Stimulated activated CD4-positive, alpha-beta T cell treated with anti-CD3 and anti-CD28 coated beads, Interleukin-2, amount 100 ng/mL, for 4 hours (primary cell): ENCODE measurements at places on chromosomes 3 and 15.
A peak's percentile ranks its signal among the peaks of the same experiment; 100 is the strongest.

DNA sequence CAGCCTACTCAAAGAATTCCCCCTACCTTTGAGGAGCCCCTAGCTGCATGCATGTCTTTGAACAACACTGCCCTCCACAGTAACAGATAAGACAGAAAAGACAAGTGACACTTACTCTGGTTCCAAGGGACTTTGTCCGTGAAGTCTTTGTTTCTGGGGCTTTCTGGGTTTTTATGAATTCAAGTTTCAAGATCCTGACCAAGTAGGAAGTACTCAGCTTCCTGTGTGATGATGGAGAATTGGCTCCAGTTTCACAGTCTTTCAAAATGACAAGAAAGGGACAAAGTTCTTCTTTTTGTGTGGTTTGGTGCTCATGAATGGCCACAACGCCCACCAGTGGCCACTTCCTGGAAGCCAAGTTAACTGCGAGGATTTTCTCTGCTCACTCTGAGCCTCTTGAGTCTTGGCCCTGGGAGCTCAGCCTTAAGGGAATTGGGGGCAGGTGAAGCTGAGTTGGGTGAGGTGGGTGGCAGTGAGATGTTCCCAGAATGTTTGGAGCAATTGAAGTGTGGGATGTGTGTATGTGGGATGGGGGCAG is at the start of gene CCR1:
Gene CCR1, minus strand, starts transcription at position 147 of the 538 bp plus-strand sequence. CDS start 4,000 bp downstream, outside the sequence.
- DNase-seq, result no peak

DNA sequence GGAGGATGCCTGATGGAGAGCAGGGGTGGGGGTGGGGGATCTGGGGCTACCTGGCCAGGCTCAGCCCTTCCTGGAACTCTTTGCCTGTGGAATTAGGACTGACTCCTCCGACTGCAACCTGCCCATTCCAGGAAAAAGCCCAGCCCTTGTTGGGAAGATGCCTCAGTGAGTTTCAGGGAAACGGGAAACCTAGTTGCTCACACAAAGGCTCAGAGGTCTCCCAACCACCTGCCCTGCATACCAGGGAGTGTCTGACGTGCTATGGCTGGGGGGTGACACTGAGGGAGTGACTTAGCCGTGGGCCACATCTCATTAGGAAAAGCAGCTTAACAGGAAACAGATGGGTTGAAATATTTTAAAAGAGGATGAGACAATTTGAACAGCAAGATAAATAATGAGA is 27.9 kb downstream of the CYP8B1 start:
- no peak for DNase-seq

DNA sequence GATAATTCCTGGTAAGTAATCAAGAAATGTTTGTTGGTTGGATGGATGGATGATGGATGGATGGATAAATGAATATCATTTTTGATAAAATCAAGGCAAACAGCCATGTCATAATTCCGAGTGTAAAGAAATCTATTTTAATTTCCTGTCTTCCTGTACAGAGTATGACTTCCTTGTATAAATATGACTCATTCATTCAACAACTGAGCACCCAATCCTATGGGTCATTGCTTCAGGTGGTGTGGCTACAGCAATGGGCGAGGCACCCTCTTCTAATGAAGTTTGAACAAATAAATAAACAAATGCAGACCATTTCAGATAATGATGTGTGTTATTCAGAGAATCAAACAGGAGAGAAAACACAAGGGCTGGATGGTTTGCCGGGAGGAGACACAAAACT is 198.7 kb downstream of the TNIK start:
- no peak for DNase-seq

GRCh38 chr3:137963463-137963862 is 46.5 kb upstream of the CLDN18 start:
- DNase-seq, result no peak

GRCh38 chr15:77834276-77834990 is 201.7 kb upstream of the LINGO1 start:
- DNase-seq, result no peak

GRCh38 chr3:13243586-13243985 is 170.4 kb upstream of the IQSEC1 start:
- DNase-seq, result no peak

DNA sequence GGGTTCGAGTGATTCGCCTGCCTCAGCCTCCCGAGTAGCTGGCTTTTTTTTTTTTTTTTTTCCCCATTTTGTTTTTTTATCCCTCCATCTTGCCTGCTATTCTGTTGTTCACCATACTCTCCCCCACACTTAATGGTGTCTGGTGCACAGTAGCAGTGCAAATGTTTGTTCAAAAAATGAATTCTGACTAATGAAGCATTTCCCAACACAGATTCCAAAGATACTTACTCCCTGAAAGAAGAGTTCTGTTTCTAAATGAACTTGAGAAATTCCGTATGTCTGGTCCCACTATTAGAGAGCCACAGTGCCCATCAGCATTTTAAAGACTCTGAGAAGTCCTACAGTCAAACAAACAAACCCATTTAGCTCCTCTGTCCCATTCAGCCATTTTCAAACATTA is 9.5 kb downstream of the EDEM1 start:
- no peak for DNase-seq

- no peak for DNase-seq
Observed at GRCh38 chr15:60993008-60993407, 236.1 kb downstream of the RORA start.

GRCh38 chr3:181971424-181971823 is 259.7 kb downstream of the SOX2 start:
- no peak for DNase-seq

GRCh38 chr15:67049351-67050044 is 15.9 kb upstream of the SMAD3 start:
- no peak for DNase-seq

DNA sequence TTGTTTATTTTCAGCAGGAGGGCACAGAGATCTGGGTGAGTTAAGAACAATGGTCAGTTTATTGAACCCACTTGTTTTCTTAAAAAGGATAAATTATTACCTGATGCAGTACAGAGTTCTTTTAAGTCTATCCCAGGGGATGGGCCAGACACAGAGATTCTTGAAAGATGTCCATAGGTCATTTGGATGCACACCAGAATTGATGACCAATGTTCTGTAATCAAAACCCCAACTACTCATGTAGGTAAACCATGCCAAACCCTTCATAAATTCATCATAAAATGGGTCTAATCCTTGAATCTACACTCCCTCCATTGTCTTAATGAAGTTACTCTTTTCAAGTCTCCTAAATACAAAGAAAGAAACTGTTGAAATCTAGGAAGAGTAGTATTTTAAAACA is 273.0 kb upstream of the COL8A1 start:
- DNase-seq, result no peak

GRCh38 chr15:101801048-101801447 is 2.3 kb upstream of the OR4F6 start:
- DNase-seq, result no peak

- peak; percentile 3 for DNase-seq
Observed at GRCh38 chr15:55774113-55774970, 31.4 kb upstream of the PRTG start.

GRCh38 chr3:44355362-44356033 is 16.9 kb downstream of the TCAIM start:
- DNase-seq, result no peak

DNA sequence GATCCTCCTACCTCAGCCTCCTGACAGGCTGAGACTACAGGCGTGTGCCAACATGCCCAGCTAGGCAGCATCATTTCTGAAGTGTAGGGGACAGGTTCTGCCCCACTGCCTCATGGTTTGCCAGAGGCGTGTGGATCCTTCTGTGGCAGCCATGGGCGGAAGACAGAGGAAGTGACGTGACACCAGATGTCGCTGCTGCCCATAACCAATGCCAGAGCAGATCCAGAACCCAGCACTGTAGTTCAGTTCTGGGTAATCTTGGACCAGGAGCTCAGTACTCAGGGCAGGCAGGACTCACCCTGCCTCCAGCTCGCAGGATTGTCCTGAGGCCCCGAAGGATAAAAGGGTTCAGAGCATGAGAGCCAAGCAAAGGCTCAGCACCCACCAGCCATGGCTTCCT is 8.2 kb downstream of the RBPMS2 start:
- no peak for DNase-seq

GRCh38 chr3:8320711-8321458 is 180.7 kb upstream of the LMCD1 start:
- DNase-seq, result no peak

GRCh38 chr3:138947495-138948121 is 591 bp downstream of the FOXL2NB start:
- DNase-seq, result no peak

GRCh38 chr15:27731776-27732175 is 367.3 kb downstream of the OCA2 start:
- no peak for DNase-seq

- DNase-seq, result no peak
Observed at GRCh38 chr15:33021806-33022389, 172.6 kb downstream of the FMN1 start.

DNA sequence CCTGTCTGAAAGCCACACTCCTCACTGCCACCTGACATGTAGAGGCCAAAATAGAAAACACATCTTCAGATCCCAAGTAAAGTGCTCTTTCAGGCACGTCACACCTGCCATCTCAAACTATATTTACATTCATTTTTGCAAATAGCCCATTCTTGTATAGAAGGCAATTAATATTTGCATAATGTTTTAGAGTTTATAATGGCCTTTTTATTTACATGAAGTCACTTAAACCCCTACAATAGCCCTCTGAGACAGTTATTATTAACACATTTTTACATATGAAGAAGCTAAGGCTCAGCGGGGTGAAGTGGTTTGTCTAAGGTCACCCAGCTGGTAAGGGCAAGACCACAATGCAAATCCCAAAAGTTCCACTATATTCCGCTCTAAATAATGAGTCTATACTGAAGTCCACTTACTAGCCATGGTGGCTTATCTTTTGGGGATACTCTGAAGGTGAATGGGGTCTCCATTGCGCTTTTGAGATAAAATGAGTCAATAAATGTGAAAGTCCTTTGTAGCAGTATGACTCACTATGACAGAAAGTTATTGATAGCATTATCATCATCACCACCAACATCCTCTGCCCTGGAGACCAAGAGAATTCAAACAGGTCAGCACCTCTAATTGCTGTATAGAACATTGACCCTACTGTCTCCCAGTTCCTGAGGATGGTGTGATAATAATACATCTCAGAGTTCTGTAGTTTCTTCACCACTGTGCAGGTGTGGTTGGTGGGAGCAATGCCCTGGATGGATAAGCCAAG is 155.9 kb upstream of the BCL6 start:
- no peak for DNase-seq

GRCh38 chr15:101451846-101452245 is 37.7 kb downstream of the PCSK6 start:
- no peak for DNase-seq

- no peak for DNase-seq
Observed at GRCh38 chr3:10495003-10495402, 10.4 kb downstream of the ATP2B2 start.

DNA sequence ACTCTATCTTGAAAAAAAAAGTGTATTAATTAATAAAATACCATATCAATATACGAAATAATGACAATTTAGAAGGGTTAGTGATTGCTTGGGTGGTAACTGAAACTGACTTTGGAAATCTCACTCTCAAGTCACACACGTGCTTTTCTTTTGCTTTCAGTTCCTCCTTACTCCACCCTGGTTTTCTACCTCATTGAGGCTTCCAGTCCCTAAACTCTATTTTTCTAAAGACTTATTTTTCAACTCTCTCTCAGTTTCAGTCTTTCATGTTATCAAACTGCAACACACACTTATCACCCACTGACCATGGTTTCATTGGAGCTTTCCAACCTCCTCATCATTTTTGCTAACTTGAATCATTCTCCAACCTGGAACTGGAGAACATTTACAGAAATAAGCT is 23.5 kb downstream of the IL12A start:
- DNase-seq, result no peak

GRCh38 chr3:142269767-142270166 is 44.4 kb upstream of the GK5 start:
- no peak for DNase-seq

- no peak for DNase-seq
Observed at GRCh38 chr15:65042776-65043327, 2.3 kb upstream of the SLC51B start.

GRCh38 chr3:182789371-182789770 is 3.9 kb upstream of the ATP11B start:
- DNase-seq, result no peak
